ENCODE measurements at places on chromosomes 16 and 17.
A peak's percentile ranks its signal among the peaks of the same experiment; 100 is the strongest.

DNA sequence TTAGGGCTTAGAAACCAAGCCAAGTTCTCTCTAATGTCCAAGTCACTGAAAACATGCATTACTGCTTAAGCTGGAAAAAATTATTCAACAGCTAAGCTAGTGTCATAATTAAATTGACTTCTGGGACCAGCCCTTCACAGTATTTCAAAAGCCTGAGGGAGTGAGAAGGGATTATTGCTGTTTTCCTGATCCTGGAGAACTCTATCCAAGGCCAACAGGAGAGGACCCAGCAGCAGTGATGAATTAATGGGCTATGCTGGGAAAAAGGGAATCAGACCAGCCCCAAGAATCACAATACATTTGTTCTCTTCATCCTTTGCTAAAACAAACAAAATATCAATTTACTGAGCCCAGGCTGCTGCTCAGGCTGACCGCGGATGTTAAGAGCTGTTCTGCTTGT, 34.5 kb upstream of the CLEC3A start:
- DNase-seq = no peak

DNA sequence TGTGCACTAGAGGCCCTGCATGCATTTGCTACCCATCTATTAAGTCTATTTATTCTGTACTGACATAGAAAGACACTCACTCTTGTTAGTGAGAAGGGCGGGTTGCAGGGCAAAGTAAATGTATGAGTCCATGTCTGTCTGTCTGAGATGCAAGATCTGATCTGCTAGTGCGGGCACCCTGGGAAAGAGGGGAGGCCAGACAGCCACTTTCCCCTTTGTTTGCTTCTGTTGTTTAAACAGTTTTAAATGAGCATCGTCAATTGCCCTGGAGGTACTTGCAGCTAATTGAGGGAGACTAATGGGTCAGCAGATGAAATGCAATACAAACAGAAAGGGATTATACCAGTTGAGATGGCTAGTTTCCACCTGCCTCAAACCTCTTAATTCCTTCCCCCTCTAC, 24.9 kb downstream of the SCNN1G start:
- DNase-seq = no peak

GRCh38 chr17:57905875-57906455, 49.2 kb downstream of the CUEDC1 start:
- DNase-seq = no peak

- no peak for DNase-seq
These were observed 20.4 kb upstream of the GRIN2A start for GRCh38 chr16:10202649-10203048.

DNA sequence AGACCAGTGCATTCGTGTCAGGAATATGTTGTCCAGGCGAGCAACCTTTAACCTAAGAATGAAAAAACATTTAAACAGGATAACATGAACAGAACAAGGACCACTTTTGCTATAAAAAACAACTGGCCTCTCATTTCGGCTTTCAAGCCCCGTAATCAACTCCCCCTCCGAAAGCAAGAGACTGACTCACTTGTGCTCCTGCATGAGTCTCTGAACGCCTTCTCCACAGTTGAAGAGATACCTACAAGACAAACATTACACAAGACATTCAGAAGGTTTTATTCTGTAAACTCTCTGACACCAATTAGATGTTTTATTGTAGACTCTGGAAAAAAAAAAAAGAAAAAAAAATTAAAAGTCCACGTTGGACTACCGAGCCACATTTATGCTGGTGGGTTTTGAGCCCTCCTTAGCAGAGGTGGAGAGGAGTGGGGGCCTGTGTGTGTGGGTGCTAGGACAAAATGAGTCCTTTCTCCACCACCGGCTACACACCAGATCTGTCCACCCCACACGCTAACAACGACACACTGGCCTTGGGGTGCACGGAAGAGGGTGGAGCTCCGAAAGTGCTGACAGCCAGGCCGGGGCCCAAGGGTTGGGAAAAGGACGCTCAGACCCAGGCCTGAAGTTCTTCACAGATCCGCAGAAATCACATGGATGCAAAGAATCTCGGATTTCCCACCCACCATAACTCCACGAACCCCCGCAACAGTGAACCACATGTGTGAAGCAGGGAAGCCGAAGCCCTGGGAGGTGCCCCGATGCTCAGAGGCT, 759 bp downstream of the ELAC2 start:
- peak; percentile 52 for DNase-seq

DNA sequence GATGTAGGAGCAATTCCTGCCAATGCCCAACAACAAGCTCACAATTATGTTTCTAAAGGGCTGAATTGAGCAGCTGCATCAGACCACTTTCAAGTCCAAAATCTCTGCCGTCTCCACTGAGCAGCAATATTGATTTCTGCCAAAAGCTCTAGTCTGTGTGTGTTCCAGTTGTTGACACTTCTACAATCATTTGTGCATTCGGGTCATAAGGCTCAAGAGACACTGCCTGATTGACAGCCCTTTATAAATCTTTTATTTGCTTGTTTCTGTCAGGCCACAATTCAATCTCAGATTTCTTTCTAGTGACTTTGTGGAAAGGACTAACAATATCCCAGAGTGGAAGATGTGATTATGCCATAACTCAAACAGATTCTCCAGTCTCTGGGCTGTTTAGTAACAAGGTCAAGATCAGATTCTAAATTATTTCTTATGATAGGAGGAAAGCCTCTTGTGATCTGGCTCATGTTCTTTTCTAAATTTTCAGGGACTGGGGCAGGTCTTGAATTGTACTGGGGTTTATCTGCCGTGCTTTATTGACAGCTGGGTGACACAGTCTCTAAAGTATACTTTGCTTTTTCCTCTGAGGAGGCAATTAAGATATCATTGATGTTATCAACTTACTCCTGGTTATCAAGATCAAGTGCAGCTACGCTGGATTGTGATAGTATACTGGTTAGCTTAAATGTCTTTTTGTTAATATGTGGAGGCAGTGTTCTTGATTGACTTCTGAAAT, 377.1 kb downstream of the CNTNAP4 start:
- no peak for DNase-seq

DNA sequence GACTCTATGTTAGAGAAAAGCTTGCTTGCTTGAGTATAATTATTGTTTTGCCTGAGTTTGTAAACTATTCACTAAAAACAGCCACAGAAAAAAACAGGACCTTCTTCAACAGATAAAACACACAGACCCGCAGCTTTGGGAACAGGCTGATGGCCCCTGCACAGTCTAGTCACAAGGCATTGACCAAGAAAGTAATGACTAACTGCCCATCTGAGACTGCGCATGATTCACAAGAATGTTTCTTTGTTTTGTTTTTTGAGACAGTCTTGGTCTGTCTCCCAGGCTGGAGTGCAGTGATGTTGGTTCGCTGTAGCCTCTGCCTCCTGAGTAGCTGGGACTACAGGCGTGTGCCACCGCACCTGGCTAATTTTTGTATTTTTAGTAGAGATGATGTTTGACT, 2.8 kb upstream of the ZKSCAN2 start:
- no peak for DNase-seq

DNA sequence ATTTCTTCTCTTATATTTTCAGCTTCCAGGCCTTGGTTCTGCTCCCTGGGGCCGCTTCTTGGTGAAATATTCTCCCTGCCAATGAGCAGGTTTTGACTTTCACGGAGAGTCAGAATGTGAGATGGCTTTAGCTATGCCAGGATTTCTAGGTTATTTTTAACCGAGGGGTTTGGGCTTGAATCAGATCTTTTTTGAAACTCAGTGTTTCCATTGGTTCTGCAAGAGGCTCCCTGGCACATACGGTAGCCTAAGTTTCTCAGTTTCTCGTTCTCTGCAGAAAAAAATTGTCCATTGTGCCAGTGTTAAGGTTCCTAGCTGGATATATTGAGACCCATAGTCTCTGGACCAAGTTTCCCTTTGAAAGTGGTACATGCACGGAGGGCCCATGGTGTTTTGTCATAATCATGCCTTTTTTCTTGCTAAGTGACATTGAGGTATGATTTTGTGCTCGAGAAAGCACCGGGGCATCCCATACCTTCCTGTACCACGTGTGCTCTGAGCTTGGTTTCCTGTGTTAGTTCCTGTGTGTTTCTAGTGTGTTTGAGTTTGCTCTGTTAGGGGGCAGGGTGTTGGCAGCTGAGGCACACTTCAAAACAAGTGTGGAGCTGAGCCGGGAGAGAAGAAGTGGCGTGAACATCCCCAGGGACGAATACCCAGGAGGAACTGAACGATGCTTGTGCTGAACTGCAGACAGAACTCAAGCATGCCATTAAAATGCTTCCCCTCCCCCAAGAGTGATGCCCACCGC, 127.2 kb downstream of the HS3ST3B1 start:
- DNase-seq = no peak

DNA sequence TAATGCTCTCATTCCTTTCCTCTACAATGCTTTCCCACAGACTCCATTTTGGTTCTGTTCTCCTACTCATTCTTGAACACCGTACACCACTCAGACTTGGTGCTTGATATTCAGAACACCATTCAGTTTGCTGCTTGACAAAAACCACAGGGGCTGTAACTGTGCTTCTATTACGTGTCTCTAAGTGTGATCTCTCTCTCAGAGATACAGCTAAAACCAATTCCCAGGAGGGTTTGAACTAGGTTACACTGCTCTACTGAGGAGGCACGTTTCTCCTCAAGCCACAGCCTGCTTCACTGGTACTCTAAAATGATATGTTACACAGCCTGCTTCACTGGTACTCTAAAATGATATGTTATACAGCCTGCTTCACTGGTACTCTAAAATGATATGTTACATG, 175.7 kb downstream of the CEP112 start:
- no peak for DNase-seq

- no peak for DNase-seq
These were observed 258.4 kb upstream of the SDK2 start for GRCh38 chr17:73902416-73903181.

- no peak for DNase-seq
These were observed 28.9 kb downstream of the OR1D5 start for GRCh38 chr17:3034578-3034920.

DNA sequence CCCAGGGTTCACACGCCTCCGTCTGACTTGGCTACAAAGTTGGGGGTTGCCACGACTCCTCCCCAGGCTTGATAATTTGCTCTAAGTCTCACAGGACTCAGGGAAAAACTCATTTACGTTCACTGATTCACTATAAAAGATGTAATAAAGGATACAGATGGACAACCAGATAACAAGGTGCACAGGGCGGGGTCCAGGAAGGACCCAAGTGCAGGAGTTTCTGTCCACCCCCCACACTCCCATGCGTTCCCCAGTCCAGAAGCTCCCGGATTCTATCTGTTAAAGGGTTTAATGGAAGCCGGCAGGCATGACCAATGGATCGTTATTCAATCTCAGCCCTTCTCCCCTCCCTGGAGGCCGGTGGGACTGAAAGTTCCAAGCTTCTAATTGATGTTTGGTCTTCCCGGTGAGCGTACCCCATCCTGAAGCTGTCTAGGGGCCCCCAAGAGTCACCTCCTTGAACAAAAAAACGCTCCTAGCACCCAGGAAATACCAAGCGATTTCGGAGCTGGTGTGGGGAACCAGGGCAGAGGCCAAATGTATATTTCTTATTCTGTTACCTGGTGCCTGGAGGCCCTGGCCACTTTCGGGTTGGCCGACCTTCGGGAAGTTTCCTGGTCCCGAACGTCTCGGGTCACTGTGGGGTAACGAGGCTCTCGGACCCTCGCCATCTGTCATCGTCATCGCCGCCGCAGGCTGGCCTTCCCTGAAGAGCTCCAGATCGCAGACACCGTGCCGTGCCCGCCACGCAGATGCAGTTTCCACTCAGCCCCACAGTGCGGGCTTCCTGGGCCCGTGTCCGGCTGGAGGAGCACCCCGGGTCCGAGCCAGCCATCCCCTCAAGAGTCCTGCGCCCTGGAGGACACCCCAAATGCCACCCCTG, 13.5 kb upstream of the METRNL start:
- DNase-seq = no peak

GRCh38 chr16:84054271-84054670, 11.7 kb upstream of the SLC38A8 start:
- DNase-seq = no peak

GRCh38 chr17:39867880-39868553, at the start of gene ZPBP2:
TSS of gene ZPBP2 (plus strand) at chr17:39868202. CDS start at chr17:39868355, 153 bp downstream.
- no peak for DNase-seq

GRCh38 chr16:1690810-1691209, 12.7 kb downstream of the JPT2 start:
- no peak for DNase-seq

- DNase-seq = no peak
These were observed 105.8 kb downstream of the TANC2 start for GRCh38 chr17:63071797-63072196.

GRCh38 chr17:28906276-28906675, 3.4 kb upstream of the DHRS13 start:
- no peak for DNase-seq

GRCh38 chr16:85757341-85757822, 6.5 kb upstream of the C16orf74 start:
- peak; percentile 32 for DNase-seq

- DNase-seq = peak; percentile 98
These were observed 3.6 kb upstream of the HROB start for GRCh38 chr17:44137891-44138709.

DNA sequence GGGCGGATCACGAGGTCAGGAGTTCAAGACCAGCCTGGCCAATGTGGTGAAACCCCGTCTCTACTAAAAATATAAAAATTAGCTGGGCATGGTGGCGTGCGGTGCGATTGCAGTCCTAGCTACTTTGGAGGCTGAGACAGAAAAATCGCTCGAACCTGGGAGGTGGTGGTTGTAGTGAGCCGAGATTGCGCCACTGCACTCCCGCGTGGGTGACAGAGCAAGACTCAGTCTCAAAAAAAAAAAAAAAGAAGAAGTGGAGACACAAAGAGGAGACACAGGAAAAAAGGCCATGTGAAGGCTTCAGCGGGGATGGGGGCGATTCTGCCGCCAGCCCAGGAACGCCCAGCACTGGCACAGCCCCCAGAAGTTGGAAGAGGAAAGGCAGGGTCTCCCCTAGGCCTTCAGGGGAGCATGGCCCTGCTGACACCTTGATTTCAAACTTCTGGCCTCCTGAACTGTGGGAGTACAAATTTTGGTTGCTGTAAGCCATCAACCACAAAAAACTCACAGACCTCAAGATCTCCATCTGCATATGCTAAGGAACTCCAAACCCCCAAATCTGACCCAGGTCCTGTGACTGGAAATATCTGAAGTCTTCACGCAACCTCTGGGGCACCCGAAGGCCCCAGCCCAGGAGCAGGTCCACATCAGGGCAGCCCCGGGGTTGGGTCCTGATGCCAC, 7.0 kb downstream of the SGSH start:
- no peak for DNase-seq

DNA sequence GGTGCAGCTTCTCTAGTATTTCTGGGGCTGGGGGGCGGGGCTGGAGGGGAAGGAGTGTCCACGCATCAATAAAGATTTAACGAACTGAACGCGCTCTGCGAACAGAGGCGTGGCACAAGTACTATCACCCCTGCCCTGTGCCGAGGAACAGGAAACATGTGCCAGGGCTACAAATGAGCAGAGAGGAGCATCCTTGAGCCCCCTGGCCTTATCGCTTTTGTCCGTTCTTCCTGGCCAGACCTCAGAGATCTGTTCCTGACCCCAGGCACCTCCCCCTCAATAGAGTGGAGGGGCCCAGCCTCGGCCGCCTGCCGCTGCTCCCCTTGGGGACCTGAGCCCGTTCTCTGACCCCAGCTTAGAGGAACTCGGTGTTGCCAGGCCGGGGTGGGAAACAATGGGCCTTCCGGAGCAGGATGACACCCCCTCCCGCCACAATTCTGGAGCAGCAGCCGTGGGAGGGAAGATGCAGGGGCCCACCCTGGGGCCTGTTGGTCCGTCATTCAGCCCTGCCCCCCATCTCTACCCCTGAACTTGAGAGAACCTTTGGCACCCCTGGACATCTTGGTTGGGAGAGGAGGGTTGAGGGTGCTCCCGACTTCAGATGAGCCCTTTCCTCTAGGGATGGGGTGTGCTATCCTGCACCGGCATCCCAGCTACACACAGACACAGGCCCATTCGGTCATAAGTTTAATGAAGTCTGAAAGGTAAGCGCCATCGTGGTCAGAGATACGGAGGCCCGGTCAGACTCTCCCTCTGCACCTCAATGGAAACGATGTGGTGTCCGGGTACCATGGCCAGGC, 1.1 kb downstream of the NAA38 start:
- DNase-seq = no peak
